ENCODE measurements at places on chromosomes 6 and 20. TPM values are rescaled to one million over a fixed set of nuclear protein-coding genes. Genes with fewer than 3 reads are reported as not detected.

NRSN2 gene
- total RNA-seq, result 1.4 TPM

TINAG gene
- total RNA-seq, result not detected

WFDC10B gene
- not detected for total RNA-seq

ARMC2 gene
- 10.0 TPM for total RNA-seq

TEAD3 gene
- total RNA-seq, result 0.26 TPM

PLN gene
- 0.13 TPM for total RNA-seq

VSX1 gene
- total RNA-seq, result not detected

AGER gene
- total RNA-seq, result 81.4 TPM

IPCEF1 gene
- total RNA-seq, result 61.5 TPM

PTCHD4 gene
- total RNA-seq, result not detected

Data from T-cell (primary cell).